ENCODE measurements at places on chromosomes 16 and 17. TPM values are rescaled to one million over a fixed set of nuclear protein-coding genes. Genes with fewer than 3 reads are reported as not detected.

SPECC1 gene
- 39.9 TPM for total RNA-seq

HOXB8 gene
- total RNA-seq: not detected

GRCh38 chr16:67833415-67834241, 8.5 kb upstream of the THAP11 start:
- DNase-seq: peak; percentile 76

TELO2 gene
- 33.7 TPM for total RNA-seq

KRTAP1-4 gene
- not detected for total RNA-seq

GRCh38 chr17:79732804-79733691, 2.3 kb downstream of the ENPP7 start:
- peak; percentile 69 for DNase-seq

DNA sequence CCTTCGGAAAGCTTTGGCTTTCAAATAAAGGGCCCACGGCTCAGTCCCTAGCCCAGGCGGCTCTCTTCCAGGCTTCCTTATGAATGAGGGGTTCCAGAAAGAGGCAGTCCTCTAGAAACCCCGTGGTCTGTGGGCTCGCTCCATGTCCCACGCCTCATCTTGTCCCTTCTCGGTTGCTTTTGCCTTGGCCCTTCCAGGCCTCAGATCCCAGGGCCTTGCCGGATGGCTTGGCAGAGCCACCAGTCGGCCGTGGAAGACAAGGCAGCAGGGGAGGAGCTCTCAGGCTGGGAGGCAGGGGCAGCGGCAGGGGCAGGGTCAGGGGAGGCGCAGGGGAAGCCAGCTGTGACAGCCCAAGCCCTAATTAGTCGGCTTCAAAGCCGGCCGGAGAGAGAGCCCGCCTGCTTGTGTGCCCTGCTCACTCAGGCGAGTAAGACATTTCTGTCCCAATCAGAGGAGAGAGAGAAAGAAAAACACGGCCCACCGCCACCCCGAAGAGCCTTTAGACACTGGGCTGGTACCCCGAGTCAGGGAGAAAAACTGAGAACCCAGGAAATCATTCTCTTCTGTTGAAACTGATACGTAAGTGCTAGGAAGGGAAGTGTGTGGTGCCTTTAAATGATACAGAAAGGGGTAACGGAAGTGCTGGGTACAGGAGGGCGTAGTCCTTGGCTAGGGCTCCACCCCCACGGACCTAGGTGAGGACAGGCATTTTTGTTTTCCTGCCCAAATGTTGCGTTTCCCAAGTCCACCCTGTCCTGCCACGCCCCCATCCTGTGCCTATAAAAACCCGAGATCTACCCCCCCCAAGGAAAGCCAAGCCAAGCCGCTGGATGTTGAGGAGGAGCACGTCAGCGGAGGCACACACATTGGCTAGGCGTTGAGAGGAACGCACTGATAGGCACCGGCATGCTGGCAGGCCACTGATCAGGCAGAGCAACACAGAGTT, 27.8 kb upstream of the MEIOC start:
- DNase-seq: peak; percentile 58

DNA sequence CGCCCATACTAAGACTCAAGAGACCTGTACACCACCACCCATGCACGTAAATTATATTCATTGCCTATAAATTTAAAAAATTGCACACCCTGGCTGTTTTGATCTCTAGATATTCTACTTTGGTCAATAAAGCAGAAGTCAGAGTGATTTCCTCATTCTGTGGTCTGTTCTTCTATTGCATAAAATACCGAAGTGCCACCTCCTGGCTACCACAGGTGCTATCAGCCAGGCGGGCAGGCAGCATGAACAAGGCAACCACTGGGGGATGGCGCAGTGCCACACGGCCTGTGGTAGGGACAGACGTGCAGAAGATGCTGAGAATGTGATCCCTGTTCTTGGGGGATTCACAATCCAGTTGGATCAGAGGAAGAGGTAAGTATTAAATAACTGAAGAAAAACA, 122.3 kb downstream of the CDK5R1 start:
- peak; percentile 82 for DNase-seq

DNA sequence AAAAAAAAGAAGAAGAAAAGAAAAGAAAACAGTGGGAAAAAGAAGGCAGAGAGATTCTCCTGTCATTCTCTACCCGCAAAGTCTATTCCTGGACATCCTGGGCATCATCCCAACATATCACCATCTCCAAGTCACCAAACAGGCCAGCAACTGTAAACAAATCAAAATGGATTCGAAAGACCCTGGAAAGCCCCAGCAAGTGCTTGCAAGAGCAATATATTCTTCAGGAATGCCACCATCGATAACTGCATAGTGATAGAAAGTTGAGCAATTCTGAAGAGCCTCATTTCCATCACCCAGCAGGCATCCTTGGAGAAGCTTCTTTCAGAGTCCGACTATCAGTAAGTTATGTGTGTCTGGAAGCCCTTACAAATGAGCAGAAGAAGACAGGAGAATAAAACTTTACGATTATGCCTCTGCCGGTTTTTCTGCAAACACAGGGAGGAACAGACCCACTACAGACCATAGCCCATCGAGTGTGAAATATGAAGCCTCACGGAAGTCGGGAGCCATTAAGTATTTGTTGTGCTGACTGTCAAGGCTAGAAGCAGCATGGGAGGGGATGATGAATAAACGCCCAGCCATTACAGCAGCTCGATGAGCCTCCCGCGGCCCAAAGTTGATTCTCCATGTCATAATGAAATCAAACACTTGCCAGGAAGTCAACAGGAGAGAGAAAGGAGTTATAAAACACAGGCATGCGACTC, 64.5 kb upstream of the SEC14L1 start:
- DNase-seq: no peak

FOXO3B gene
- total RNA-seq: 15.9 TPM

NOG gene
- total RNA-seq: 67.9 TPM

TMC8 gene
- 75.1 TPM for total RNA-seq

DNA sequence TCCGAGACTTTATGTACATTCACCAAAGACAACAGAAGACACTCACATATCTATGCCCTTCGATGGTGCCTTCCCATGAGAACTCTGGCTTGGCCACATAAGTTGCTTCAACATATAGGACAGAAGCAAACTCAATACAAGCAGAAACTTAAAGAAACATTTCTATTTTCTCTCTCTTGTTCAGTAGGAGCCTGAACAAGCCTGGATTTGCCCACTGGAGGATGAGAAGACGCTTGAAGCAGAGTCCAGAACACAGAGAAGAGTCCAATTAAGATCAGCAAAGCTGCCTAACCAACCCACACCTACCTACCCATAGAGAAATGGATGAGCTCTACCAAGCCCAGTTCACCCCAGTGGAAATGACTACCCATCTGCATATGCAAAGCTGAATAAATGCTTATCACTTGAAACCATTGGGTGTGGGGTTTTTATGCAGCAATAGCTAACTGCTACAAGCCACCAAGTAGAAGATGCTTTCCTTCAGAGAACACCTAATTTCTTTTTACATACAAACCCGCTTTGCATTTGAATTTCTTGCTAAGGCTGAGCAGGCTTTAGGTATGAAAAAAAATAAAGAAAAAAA, 337.9 kb upstream of the DYNLRB2 start:
- DNase-seq: no peak

- no peak for DNase-seq
Measured at GRCh38 chr17:18251204-18251603, 7.3 kb downstream of the FLII start.

HSD17B1 gene
- total RNA-seq: 1.3 TPM

GRCh38 chr17:10398352-10398751, 23.4 kb downstream of the MYH8 start:
- DNase-seq: no peak

CCL17 gene
- not detected for total RNA-seq

GRCh38 chr17:59796785-59797205, 89.3 kb downstream of the VMP1 start:
- DNase-seq: no peak

OR3A3 gene
- total RNA-seq: under 0.01 TPM

GRCh38 chr17:48100591-48101011, 677 bp downstream of the CBX1 start:
- no peak for DNase-seq

DNA sequence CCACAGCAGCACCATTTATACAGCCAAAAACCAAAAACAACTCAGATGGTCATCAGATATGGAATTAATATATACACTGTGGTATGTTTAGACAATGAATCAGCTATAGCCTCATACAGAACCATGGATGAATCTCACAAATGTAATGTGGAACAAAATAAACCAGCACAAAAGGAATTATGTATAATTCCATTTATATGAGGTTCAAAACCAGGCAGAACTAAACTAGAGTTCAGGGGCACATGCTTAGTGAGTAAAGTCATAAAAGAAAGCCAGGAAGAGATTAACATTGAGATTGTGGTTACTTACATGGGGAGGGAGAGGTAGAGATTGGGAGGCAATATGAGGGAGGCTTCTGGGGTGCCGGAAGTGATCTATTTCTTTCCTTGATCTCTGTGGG, 231.1 kb downstream of the COPRS start:
- DNase-seq: no peak

- DNase-seq: no peak
Measured at GRCh38 chr17:44170135-44170498, 387 bp upstream of the ASB16 start.

DNA sequence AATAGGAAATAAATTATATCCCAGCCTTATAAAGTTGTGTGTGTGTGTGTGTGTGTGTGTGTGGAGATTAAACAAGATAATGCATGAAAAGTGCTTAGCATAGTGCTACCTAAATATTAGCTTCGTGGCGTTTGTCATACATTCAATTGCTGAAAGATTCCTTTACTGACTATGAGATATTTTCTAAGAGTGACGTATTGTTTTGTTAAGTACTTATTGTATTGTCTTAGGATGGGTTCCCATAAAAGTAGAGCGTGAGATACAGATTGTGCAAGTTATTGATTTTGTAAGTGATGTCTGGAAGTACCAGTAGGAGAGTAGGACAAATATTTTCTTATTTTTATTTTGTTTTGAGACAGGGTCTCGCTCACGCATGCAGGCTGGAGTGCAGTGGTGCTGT, 730.0 kb downstream of the CDH8 start:
- DNase-seq: no peak

GRCh38 chr17:28579526-28579925, 2.8 kb upstream of the ALDOC start:
- no peak for DNase-seq

DNA sequence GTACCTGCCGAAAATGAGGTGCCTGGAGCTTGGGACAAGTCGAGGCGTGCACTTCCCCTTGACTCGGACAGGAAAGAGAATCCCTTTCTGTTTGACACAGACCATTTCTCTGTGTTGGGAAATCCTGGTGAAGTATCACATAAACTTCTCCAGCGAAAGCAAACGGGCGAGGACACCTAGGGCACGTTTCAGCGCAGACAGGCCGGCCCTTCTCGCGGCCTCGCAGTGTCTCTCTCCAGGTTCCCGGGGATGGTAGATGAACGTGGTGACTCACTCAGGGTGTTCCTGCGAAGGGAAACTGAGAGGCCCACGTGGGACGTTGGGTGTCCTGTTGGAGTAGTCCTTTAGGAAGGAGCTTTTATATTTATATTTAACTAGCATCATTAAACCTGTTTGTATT, 36.3 kb upstream of the ZNF750 start:
- no peak for DNase-seq

GRCh38 chr17:40415390-40415789, 2.3 kb downstream of the TOP2A start:
- DNase-seq: no peak

GRCh38 chr16:86965840-86966550, 351.2 kb downstream of the C16orf95 start:
- DNase-seq: no peak

GRCh38 chr17:30274887-30275286, 16.9 kb downstream of the BLMH start:
- no peak for DNase-seq

DNA sequence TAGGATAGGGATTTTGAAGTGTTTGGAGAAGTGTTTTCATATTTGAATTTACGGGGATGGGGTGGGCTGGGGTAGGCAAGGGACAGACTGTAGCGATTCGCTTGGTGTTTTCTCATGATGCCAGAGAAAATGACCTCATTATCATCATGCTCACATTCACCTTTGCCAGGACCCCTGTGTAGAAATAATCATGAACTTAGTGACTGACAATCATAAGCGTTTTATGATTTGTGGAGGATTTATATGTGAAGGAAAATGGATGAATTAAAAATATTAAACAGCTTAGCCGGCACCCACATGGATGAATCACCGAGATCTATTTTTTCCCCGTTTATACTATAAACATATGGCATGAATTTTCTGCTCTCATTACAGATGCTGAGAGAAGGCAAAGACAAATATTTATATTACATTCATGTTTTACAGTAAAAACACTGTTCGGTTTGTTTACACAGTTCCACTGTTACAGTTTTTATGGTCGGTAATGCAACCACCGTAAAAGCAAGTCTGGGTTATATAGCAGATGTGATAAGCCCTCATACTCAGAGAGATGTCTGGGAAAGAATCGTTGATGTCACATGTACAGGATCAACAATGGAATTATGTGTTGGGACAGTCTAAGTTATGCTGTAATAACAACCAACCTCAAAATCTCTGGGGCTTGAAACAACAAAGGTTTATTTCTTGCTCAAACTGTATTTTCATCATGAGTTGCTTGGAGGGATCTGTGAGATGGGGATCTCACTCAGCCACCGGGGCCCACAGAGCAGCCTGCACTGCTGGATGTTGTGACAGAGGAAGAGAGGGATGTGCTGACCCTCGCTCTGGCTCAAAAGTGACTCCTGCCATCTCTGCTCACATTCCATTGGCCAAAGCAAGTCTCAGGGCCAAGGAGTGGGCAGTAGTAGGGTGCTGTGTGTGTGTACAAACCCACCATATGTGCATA, 85.1 kb downstream of the WWOX start:
- DNase-seq: no peak

GRCh38 chr17:2996810-2997670, 66.4 kb downstream of the OR1D5 start:
- DNase-seq: no peak

CRISPLD2 gene
- 2.2 TPM for total RNA-seq

DNA sequence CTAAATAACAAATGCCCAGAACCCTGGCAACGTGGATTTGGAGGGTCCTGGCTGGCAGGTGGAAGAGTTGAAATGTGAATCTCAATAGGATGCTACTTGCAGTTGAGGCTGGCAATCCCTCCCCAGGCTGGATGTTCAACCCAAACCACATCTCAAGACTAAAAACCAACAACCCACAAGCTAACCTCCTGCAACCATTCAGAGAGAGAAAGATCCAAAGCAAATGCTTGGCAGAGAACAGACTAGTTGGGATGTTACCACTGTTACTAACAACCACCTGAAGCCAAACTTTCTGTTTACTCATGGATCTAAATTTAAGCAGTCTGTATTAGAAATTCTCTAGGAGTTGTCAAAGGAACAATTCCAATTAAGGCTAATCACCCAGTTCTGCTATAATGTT, 27.9 kb downstream of the SMG6 start:
- no peak for DNase-seq

- no peak for DNase-seq
Measured at GRCh38 chr16:25109643-25110042, 1.9 kb upstream of the LCMT1 start.

GRCh38 chr17:49925921-49926320, 43.1 kb upstream of the DLX4 start:
- DNase-seq: no peak

DNA sequence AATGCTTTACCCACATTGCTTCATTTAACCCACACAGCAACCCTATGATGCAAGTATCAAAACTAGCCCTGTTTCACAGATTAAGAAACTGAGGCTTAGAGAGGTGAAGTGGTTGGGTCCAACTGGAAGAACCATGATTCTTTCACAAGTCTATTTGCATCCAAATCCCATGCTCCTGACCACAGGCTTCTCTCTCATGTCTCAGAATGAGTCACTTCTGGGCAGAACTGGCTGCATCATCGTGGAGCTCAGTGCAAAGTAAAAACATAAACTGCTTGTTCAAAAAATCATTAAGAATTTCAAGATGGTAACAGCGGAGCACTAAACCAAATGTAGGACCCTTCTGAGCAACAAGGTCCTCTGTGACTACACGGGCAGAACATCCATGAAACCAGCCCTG, 20.2 kb upstream of the CES1 start:
- no peak for DNase-seq
